ENCODE measurements at places on chromosomes 16 and 17.

- DNase-seq: no peak
- no peak overlapping the region for H3K4me3 ChIP-seq
- H3K4me1 ChIP-seq: no peaks in the 10 kb centered on the region
- H3K36me3 ChIP-seq: no peaks in the 10 kb centered on the region
- H3K27me3 ChIP-seq: no peaks in the 10 kb centered on the region
- H3K27ac ChIP-seq: no peak overlapping the region
Measured at GRCh38 chr16:64234200-64234599, 887.7 kb downstream of the CDH11 start.

DNA sequence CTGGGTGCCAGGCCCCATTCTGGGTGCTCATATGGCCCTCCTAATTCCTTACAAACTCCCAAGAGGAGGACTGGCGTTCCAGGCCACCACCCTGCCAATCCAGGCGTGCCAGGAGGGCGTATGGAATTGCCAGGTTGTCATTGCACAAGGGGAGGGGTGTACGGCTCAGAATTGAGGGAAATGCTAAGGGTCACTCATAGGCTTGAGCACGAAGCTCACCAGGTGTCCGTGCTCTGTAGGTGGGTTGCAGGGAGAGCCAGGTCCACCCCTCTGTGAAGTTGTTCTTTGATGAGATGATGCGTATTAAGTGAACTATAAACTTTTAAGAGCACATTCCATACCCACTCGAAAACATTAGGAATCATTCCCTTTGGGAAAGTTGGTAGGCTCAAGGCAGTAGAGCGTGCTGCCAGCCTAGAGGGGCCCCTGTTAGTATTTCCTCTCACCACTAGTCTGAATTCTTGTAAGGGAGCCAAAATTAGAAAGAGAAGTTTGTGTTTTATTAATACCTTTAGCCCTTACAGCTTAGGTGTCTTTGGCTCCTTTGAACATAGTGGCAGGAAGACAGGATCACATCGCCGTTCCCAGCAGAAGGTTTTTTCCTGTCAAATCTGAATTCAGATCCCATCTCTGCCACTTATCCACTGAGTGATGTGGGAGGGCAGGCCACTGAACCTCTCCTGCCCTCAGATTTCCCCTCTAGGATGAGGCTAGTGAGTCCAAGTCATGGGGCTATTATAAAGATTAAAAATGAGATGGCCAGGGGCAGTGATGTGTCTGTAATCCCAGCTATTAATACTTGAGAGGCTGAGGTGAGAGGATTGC lies 38.7 kb upstream of the NFAT5 start:
- H3K36me3 ChIP-seq: no peaks in the 10 kb centered on the region
- H3K4me3 ChIP-seq: no peak overlapping the region
- peaks cover 15% of the 10 kb centered on the region for H3K4me1 ChIP-seq
- no peak overlapping the region for H3K27ac ChIP-seq
- DNase-seq: no peak

GRCh38 chr17:81432941-81433340 lies 37.7 kb downstream of the BAHCC1 start:
- H3K27me3 ChIP-seq: no peaks in the 10 kb centered on the region
- H3K4me3 ChIP-seq: no peak overlapping the region
- peaks cover 32% of the 10 kb centered on the region for H3K4me1 ChIP-seq
- no peak for DNase-seq
- H3K36me3 ChIP-seq: no peaks in the 10 kb centered on the region
- no peak overlapping the region for H3K27ac ChIP-seq

- peaks cover 43% of the 10 kb centered on the region for H3K4me1 ChIP-seq
- no peaks in the 10 kb centered on the region for H3K36me3 ChIP-seq
- H3K4me3 ChIP-seq: no peak overlapping the region
- H3K27ac ChIP-seq: peak overlapping the region; percentile 29
- peaks cover 5% of the 10 kb centered on the region for H3K27me3 ChIP-seq
Measured at GRCh38 chr17:30377574-30378240, 1.0 kb upstream of the CPD start.

DNA sequence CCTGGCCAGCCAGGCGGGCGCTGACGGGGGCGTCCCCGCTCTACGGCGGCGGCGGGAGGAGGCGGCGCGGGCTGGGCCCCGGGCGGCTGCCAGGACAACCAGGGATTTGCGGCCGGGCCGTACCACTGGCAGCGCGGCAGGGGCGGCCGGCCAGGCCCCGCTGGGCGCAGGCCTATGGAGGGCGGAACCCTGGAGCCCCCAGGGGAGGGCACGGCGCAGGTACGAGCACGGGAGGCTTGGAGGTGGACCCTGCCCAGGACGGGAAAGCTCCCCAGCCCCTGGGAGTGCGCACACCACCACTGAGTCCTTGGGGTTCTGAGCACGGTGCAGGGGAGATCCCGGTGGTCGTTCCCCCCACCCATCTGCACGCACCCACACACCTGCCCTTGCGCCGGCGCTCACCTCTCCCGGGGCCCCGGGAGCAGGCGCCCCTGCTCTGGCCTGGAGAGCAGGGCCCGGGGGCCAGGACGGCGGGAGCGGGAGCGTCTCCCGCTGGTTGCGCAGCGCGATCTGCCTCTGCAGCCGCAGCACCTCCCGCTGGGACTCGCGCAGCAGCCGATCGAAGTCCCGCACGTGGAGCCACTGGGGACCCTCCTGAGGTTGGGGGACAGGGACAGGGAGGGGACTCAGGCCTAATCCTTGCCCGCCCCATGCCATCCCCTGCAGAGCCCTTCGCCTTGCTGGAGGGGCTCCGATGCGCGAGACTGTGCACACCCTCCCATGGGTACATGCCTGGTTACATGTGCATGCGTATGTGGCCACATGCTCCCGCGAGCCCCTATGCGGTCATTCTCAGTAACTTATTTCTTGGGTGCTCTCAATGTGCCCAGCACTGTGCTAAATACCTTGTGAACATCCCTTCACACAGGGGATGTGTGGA lies 3.9 kb downstream of the TSPOAP1 start:
- peak; percentile 35 for DNase-seq
- H3K4me3 ChIP-seq: peak overlapping the region; percentile 45
- no peaks in the 10 kb centered on the region for H3K27me3 ChIP-seq
- no peaks in the 10 kb centered on the region for H3K36me3 ChIP-seq
- H3K27ac ChIP-seq: peak overlapping the region; percentile 25

DNA sequence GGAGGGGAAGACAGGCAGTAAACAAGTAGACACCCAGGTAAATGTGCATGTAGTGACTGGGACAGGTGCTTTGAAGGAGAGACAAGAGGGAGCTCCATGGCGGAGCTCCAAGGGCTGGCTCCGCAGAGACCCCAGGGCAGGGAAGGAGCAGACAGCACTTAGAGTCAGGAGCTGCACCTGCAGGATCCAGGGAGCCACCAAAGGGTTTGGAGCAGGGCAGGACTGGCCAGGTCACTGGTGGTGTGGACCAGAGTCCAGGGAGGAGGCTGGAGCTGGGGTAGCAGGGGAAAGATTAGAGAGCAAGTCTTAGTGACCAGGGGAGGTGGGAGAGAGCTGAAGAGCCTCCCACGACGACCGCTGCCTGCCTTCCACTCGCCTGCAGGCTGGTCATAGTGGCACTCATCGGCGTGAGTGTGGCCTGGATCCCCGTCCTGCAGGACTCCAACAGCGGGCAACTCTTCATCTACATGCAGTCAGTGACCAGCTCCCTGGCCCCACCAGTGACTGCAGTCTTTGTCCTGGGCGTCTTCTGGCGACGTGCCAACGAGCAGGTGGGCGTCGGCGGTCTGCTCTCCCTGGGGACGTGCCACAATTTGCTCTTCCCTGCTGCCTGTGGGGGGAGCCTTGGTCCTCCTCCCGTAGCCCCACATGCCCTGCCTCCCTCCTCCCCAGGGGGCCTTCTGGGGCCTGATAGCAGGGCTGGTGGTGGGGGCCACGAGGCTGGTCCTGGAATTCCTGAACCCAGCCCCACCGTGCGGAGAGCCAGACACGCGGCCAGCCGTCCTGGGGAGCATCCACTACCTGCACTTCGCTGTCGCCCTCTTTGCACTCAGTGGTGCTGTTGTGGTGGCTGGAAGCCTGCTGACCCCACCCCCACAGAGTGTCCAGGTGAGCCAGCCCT lies 14.7 kb upstream of the FAM83G start:
- H3K36me3 ChIP-seq: no peaks in the 10 kb centered on the region
- H3K27me3 ChIP-seq: no peaks in the 10 kb centered on the region
- H3K4me1 ChIP-seq: no peaks in the 10 kb centered on the region

DNA sequence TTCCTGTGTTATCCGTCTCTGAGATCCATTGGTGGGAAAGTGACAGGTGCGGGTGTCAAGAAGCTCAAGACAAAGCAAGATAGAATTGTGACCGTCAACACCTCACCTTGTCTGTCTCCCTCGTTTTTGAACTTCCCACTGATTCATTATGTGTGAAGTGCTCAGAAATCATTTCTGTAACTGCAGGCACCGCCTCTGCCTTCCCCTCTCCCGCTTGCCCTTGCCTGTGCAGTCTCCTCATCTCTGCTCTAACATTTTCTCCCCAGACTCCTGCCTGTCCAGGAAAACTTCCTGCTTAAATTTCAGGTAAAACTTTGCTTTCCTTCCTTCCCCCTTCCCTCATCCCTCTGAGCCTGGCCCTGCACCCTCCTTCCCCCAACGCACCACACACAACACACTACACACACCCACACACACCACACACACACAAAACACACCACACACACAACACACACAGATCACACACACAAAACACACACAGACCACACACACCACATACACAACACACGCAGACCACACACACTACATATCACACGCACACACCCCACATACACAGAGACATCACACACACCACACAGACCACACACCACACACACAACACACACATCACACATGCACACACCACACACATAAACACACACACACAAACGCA lies 25.7 kb downstream of the CALB2 start:
- DNase-seq: no peak
- H3K27ac ChIP-seq: no peak overlapping the region
- no peak overlapping the region for H3K4me3 ChIP-seq

DNA sequence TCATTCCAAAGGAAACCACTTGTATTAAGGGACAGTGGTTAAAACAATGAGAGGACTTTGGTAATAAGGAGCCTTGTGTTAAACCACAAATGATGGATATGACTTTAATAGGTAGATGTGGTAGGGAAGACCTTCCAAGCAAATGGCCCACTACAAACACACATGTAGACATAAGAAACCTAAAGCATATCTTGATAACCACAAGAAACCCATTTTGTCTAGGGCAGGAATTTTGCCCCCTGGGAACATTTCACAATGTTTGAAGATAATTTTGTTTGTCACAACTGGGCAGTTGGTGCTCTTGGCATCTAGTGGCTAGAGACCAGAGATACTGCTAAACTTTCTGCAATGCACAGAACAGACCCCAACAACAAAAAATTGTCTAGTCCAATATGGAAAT lies 25.8 kb downstream of the KCNJ2 start:
- DNase-seq: no peak
- no peak overlapping the region for H3K4me3 ChIP-seq
- H3K4me1 ChIP-seq: no peaks in the 10 kb centered on the region
- H3K36me3 ChIP-seq: no peaks in the 10 kb centered on the region
- no peak overlapping the region for H3K27ac ChIP-seq

DNA sequence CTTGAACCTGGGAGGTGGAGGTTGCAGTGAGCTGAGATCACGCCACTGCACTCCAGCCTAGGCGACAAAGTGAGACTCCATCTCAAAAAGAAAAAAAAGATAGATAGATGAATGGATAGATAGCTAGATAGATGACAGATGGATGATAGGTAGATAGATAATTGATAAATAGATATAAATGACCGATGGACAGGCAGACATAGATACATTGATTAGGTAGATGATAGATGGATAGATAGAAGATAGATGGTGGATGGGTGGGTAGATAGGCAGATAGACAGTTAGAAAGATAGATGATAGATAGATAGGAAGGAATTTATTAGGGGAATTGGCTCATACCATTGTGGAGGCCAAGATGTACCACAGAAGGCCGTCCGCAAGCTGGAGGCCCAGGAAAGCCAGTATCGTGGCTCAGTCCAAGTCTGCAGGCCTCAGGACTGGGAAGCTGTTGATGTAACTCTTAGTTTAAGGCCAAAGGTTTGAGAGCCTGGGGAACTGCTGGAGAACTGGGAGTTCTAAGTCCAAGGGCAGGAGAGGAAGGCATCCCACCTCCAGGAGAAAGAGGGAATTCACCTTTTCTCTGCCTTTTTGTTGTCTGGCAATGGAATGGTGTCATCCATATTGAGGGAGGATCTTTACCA lies 156.1 kb downstream of the SEC14L1 start:
- H3K27me3 ChIP-seq: no peaks in the 10 kb centered on the region
- H3K4me1 ChIP-seq: no peaks in the 10 kb centered on the region
- DNase-seq: no peak

GRCh38 chr17:37725601-37726146 lies 19.2 kb downstream of the HNF1B start:
- no peaks in the 10 kb centered on the region for H3K36me3 ChIP-seq
- H3K4me3 ChIP-seq: no peak overlapping the region
- H3K27ac ChIP-seq: no peak overlapping the region
- H3K27me3 ChIP-seq: no peaks in the 10 kb centered on the region
- DNase-seq: no peak

DNA sequence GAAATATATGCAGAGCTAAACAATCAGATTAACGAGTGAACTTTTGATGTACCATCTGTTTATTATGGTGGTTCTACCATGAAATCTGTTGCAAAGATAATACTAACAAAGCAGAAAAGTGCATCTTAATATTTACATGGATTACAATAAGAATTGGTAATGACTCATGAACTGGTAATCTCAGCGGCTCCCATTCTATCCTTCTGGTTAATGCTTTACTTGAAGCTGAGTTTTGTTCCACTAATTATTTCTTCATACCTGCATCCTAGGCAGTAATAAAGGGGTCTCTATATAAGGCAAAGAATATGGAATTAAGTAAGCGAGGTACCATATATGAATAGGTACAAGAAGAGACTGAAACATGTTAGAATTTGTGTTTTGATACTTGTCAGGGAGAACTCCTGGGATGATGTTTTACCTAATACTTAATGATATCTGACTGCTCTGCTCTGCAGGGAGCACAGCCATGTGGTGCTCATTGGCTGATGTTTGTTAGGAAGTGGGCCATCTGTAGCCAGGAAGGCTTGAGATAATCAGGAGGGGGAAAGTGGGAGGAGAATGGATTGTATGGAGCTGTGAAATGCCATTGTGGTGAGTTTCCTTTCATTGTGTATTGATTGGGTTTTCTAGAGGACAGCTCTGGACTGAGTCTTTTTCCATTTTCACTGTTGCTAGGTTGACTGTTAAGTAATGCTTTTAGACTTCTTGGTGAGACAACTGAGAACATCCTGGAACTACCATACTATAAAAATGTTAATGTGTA lies 52.6 kb downstream of the MAP2K6 start:
- no peak overlapping the region for H3K27ac ChIP-seq
- H3K27me3 ChIP-seq: no peaks in the 10 kb centered on the region
- H3K36me3 ChIP-seq: no peaks in the 10 kb centered on the region
- no peak overlapping the region for H3K4me3 ChIP-seq

Measured in A673 (cell line).